NCI-H1417 treated with DMSO at 0.1 percent for 48 hours (cell line): ENCODE measurements at places on chromosomes 7 and 10.

- no peak for DNase-seq
Measured at GRCh38 chr7:50396856-50397255, 53.3 kb downstream of the FIGNL1 start.

DNA sequence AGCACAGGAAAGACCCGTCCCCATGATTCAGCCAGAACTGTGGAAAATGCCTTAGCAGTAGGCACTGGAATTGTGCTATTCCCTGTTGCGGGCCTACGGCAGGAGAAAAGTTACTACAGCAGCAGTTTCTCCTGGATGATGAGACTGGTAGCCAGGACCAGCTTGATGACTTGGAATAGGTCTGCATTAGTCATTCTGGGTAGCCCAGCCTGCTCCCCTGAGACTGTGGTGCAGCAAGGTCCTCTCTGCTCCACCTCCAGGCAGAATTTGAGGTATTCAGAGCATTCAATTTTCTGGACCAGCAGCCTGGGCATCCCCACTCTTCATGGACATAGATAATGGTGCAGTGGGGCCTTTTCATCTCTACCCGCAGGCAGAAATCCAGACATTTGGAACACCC, 490.0 kb downstream of the SH2D4B start:
- no peak for DNase-seq

- DNase-seq, result no peak
Measured at GRCh38 chr7:21507627-21508343, 35.1 kb upstream of the DNAH11 start.

GRCh38 chr7:95919556-95919955, 147.2 kb downstream of the DYNC1I1 start:
- DNase-seq, result no peak

DNA sequence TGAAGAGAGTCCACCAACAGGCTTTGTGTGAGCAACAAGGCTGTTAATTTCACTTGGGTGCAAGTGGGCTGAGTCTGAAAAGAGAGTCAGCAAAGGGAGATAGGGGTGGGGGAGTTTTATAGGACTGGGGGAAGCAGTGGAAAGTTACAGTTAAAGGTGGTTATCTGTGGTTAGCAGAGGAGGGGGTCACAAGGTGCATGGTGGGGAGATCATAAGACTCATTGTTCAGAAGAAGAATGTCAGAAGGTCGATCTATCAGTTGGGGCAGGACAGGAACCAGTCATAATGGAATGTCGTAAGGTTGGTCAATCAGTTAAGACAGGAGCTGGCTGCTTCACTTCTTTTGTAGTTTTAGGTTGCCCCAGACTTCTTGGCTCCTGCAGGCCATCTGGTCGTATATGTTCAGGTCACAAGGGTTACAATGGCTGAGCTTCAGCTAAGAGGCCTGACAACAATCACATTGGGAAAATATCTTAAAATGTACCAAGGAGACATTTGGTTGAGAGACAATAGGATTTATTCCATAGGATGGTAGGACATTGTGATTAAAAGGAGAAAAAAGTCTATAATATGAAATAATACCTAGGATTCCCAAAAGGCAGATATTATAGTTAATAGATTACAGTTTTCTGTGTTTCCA, 356.4 kb downstream of the ANKRD7 start:
- DNase-seq, result no peak

- DNase-seq, result no peak
Measured at GRCh38 chr7:8068892-8069686, 100.5 kb downstream of the GLCCI1 start.

- no peak for DNase-seq
Measured at GRCh38 chr7:9863545-9863944, 1110.1 kb upstream of the PHF14 start.

GRCh38 chr7:99292127-99292526, 19.5 kb downstream of the MYH16 start:
- no peak for DNase-seq

DNA sequence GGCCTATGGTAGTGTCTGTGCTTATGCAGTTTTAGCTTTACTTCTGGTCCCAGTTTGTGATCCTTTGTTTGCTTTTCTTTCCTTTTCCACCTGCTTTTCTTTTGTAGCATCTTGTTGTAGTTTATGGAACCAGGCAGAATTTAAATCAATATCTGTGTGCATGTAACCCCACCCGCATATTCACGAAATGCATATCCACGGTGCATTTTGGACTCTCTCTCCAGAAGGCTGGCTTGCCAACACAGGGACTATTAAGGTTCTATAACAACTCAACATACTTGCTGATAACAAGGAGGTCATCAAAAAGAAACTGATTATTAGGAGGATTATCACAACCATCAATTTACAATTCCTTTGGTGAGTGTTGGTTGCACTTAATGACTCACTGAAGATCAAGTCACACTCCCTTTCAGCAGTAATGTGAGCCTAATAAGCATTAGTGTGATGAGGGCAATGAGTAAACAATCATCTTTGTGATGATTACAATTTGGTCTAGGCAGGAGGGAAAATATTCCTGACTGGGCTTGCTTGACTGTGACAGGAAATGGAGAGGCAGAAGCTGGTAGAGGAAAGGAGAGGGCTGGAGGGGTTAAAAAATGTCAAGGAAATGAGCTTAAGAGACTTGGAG, 378.6 kb downstream of the REEP3 start:
- DNase-seq, result peak; percentile 14

DNA sequence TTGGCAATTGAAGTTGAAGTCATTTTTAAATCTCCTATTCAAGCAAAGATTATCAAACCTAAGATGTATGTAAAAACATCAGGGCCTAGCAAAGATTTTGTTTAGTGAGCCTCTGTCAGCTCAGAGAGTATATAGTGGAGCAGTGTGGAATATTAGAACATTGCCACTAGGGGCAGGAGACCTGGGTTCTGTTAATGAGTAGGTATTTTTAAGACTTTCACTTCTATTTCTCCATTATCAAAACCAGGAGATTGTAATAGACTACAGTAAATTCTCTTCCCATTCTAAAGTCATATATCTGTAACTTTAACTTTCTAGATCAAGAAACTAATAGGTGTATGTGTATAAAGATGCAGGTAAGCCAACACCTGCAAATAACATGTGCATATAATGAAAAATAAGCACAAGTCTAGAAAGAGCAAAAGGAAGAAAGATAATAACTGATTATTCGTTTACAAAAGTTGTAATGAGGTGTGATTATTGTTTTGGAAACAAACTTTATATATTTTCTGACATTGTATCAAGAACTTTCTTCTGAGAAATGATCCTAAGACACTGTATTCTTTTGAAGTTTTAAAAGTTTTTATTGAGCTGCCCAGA, 64.4 kb downstream of the KCND2 start:
- DNase-seq, result no peak

DNA sequence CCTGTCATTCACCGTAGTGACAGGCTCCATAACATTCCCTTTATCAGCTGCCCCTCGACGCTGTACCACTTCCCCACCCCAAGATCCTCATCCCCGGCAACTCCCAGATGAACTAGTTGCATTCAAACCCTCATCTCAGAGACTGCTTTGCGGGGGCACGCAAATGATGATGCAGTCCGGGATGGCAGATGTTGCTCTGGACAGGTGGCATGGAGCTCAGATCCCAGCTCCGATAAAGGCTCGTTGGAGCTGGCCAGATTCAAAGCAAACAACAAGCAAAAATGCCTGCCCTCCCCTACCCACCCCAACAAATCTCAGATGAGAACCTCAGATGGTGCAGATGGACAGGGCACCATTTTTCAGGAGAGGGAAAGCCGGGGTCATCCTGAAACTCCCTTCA, 46.7 kb downstream of the CARD11 start:
- no peak for DNase-seq

- no peak for DNase-seq
Measured at GRCh38 chr7:128974241-128974934, 36.7 kb downstream of the IRF5 start.

- DNase-seq, result no peak
Measured at GRCh38 chr10:1280466-1281404, 224.6 kb downstream of the WDR37 start.

DNA sequence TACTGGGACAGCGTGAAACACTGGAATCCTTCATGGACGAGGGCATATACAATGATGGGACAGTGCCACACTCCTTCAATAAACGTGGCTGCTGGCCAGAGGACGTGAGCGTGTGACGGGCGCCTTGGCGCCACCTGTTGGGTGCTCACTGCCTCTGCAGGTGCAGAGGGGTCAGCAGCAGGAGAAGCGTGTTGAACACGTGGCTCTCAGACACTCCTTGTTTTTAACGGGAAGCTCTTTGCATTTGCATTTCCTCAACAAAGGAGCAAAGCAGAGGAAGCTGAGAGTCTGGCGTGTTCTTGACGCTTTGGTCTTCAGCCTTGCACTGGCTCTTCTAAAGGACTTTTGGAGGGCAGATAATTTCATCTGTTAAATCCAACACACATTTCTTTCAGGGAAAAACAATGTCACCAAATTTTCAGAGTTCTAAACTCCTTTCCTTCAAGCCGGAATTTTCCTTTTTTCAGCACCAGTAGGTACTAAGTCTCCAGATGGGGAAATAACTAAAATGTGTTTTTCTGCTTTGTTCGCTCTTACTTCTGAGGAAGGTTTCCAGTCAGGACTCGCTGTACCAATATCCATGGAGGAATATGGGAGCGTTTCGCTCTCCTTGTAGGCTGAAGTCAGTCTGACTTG, 2.9 kb upstream of the GET4 start:
- DNase-seq, result peak; percentile 34

DNA sequence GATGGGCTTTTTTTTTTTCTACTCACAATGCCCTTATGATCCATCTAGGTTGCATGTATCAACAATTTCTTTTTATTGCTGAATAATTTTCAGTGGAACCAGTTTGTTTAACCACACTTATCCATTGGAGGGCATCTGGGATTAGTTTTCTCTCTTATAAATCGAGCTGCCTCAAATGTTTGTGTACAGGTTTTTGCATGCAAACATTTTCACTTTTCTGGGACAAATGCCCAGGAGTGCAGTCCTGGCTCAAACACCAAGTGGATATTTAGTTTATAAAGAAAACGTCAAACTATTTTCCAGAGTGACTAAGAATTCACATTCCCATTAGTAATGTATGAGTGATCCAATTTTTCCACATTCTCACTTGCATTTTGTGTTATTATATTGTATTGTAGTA, 313.4 kb downstream of the CXCL12 start:
- DNase-seq, result no peak

GRCh38 chr10:30630571-30630970, 1.0 kb upstream of the LYZL2 start:
- no peak for DNase-seq
